ENCODE measurements at places on chromosomes 7 and 10. TPM values are rescaled to one million over a fixed set of nuclear protein-coding genes. Genes with fewer than 3 reads are reported as not detected.

ABCC2 gene
- total RNA-seq, result 0.22 TPM

HOXA2 gene
- total RNA-seq, result not detected

SLC26A5 gene
- total RNA-seq, result not detected

GRCh38 chr10:69398466-69398865 is 18.3 kb downstream of the TACR2 start:
- DNase-seq, result no peak

GRCh38 chr10:9399275-9399983 is 1344.9 kb downstream of the GATA3 start:
- DNase-seq, result no peak

DNA sequence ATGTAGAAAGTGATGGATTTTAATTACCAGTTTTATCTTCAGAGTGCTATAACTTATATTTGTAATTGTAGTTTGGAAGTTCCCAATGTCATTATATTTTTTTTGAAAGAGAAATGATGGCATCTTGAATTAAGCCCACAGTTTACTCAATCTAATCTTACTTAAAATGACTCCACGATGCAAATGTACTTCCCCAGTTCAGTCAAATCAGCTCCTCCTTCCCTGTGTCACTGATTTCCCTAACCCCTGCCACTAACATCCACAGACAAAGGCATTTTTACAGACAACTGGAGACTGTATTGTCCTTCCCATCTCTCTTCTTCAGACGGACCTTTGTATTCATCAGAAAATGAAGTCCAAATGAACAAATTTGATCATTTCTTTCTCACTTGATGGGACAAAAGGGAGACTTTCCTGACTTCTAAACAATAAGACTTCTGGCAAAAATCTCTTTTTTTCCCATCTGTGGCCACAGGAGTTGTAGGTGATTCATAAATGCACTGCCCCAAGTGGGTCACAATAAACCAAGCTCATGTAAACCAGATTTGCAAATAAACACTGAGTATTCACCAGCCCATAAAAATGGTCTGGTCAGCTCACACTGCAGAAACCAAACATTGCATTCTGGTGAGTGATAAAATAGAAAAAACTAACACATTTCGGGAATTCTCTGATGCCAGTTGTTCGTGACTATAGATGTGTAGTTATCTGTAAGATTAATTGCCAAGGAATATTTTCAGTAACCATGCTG is 162.9 kb downstream of the FANK1 start:
- DNase-seq, result no peak

DNA sequence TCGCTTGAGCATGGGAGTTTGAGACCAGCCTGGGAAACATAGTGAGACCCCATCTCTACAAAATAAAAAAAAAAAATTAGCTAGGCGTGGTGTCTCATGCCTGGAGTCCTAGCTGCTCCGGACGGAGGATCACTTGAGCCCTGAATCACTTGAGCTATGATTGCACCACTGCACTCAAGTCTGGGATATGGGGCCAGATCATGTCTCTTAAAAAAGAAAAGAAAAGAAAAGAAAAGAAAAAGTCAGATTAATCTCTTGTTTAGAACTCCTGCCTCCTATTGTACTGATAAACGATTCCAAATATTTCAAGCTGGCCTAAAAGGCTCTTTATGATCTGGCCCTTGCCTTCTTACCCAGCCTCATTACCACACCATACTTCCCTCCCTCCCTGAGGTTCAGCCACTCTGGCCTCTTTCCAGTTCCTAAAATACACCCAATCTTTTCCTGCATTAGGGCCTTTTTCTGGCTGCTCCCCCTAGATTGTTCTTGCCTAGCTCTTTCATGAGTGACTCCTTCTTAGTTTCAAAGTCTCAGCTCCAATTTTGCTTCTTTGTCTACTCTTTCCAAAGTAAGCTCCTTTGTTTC is 41.7 kb downstream of the VCL start:
- no peak for DNase-seq

GRCh38 chr10:97475936-97476594 is 22.2 kb downstream of the MMS19 start:
- no peak for DNase-seq

DNA sequence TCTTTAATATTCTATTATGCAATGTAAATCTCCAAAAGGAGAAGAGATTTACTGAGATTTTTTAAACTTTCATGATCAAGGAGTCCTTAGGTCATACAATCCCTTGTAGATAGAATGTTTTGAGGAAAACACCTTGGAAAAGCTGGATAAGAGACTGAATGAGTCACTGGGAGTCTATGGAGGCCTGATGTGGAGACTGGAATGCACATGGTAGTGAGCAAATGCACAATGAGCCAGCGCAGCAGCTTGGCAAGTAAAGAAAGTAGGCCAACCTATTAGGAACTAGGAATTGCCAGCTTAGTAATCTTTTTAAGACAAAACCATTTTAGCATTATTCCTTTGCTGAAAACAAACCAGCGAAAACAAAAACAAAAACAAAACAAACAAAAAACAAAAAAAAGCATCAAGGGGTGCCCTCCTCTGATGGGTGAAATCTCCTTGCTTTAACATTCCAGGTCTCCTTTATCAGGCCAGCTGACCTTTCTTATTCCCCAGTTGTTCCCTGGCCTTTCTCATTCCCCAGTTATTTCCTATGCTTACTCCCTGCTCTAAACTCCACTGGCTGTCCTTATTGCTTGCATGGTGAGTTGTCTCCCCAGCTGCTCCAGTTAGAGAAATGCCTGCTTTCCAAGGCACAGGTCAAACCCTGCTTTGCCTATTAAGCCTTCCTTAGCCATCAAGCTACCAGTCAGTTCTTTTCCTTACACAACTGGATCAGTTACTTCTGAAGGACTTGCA is 135.8 kb downstream of the PLCE1 start:
- no peak for DNase-seq

DNA sequence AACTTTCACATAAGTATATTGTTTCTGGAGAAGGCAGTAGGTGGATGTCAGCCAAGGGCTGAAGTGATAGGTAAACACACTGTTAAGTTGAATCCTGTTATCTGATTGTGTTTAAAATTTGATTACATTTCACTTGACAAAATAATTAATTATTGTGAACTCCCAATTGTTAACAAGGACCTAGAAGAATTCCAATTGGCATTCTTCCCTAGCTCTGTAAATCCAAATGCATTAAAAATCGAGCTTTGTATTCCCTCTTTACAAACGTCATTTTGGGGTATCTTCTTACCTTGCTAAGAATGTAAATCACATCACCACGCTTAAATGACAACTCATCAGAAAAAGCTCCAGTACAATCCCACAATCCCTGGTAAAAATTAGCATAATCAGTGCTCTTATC is 179.9 kb downstream of the SKAP2 start:
- no peak for DNase-seq

DNA sequence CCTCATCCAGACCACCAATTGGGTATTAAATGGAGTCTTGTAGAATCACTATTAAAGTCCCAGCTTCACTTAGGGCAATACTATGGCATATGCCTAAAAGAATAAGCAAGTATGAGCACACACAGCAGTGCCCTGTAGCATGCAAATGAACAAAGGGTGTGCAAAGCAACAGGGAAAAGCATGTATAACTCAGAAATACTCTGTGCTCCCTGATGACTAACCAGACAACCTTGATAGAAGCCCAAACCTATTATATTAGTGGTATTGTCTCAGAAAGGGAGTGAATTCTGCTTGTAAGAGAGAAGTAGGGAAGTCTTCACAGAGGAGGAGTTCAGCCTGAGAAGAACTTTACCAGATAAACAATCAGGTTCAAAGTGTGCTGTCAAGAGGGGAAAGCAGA is 131.2 kb downstream of the DGKI start:
- no peak for DNase-seq

DNA sequence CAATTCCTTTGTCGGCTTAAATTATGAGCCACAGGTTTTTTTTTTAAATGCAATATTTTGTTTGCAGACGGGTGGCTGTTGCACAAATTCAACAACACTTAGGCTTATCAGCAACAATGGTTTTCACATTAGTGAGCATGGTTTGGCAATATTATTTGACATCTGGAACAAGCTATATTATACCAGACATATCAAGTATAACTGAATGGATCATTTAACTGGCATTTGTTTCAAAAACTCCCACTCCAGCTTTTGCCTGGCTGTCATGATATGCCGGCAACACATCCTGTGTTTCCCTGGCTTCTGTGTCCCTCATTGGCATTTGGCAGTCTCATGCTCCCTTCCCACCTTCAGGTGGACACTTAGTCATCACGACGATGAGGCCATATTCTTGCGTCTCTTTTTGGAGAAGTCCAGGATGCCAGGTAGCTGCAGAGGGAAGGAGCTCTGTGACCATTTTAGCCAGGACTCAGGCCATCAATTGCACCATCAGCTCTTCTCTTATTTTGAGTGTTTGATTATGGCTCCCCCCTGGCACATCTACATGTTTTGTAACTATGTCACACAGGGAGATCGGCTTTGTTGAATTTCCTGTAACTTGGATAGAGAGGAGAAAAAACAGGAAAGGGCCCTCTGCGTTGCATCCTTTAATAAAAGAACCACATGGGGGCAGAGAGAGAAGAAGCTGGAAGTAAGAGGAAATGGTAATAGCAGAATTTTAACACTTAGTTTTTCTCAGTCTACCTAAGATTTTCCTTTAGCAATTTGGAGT is 413.9 kb downstream of the LRMDA start:
- DNase-seq, result no peak

DNA sequence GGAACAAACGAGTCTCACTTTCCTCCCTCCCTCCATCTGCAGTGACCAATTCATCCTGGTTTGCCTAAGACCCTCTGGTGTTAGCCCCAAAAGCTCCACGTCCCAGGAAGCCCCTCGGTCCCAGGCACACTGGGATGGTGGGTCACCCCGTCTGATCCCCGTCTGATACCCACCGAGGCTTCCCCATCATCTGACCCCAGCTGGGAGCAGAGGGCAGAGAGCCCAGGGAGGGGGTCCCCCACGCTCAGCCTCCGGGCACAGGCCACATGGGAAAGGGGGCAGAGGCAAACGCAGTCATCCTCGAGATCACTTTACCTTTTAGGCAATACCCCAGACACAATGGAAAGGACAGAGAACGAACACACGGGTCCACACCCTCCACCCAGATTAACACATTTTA is 291.6 kb upstream of the PPP2R2D start:
- no peak for DNase-seq

DNA sequence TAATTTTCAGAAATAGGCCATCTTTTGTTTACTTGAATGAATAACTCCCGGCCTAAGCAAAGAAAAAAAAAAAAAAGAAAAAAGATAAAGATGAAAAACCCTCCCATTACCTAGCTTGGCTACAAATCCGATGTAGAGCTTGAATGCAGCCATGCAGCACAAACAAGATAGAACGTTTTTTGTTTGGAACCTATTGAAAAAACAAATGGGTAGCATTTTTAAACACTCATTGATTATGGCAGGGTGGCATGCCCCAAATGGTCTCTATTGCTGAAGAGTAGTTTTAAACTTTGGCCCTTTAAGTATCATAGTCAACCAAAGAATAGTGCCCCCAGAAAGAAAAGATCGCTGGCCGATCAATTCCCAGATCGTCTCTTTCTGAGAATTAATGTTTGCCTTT is 84.4 kb downstream of the VTI1A start:
- DNase-seq, result no peak

DNA sequence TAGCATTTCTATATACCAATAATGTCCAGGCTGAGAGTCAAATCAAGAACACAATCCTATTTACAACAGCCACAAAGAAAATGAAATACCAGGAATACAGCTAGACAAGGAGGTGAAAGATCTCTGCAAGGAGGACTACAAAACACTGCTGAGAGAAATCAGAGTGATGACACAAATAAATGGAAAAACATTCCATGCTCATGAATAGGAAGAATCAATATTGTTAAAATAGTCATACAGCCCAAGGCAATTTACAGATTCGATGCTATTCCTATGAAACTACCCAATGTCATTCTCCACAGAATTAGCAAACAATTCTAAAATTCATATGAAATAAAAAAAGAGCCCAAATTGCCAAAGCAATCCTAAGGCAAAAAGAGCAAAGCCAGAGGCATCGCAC is 116.8 kb upstream of the ZNF32 start:
- no peak for DNase-seq

DNA sequence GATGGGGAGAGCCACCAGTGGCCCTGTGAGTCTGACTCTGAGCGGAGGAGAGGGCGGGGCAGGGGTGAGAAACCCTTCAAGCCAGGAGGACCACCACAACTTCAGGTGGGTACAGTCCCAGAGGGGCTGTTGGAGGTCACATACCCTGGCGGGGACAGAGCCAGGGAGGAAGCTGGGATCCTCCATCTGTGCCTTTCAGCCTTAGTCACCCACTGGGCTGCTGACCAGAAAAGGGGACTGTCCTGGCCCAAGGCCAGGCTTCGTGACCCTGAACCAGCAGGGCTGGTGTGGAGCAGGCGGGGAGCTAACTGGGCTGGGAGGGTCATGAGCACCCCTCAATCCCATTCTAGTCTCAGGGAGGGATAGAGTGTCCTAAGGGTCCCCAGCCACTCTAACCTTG is 1.5 kb upstream of the CALHM3 start:
- DNase-seq, result no peak

DNA sequence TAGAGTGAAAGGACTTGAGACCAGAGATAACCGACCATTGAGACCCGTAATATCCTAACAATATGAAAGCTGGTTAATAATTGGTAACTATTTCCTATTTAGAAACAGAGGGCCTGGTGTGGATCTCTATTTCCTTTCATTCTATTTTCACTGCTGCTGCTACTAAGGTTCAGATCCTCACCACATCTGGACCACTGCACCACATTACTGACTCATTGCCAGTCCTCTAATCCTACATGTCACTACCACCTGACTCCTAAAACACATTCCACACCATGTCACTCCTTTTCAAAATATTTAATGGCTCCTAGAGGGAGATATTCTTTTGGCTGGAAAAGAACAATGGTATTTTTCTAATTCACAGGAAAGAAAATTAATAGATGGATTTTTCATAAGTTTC is 6.4 kb downstream of the USP54 start:
- no peak for DNase-seq

GRCh38 chr7:47536661-47537611 is 45.0 kb downstream of the TNS3 start:
- DNase-seq, result peak; percentile 55

DNA sequence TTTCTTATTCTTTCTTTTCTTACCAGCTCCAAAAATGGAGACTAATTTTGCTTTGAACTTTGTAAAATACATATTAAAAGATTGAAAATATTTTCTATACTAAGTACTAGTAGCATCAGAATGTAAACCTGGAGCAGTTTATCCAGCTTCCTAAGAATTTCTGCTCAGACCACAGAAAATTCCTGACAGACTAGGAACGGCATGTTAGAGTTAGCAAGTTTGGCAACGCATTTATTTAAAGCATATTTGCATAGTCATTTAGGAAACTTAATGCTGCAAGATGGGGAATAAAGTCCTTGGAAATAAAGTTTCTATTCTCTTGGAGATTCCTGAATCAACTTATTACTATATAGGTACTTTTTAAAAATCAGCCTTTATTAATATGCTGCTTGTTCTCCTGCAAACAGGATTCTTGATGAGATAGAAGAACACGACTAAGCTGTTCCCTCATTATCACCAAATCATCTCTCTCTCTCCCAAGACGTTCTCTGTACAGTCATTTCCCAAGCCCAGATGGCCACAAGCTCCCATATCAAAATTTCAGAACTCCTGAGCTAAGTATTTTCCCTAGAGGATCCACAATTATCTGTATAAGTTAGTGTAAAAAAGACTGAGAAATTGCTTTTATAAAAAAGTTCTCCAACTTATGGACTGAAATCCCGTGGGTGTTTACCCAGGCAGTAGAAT is 305.8 kb upstream of the NEBL start:
- no peak for DNase-seq

Measured in left ventricle myocardium inferior (tissue), 1 donor.